Aortic smooth muscle cell (primary cell): ENCODE measurements at places on chromosomes 4 and X. TPM values are rescaled to one million over a fixed set of nuclear protein-coding genes. Genes with fewer than 3 reads are reported as not detected.

CLDN34 gene
- total RNA-seq = not detected in 2 replicates

F8A2 gene
- not detected in 2 replicates for total RNA-seq

SLC6A14 gene
- total RNA-seq = not detected in 2 replicates

P2RY10 gene
- total RNA-seq = not detected in 2 replicates

MAGEA2 gene
- not detected in 2 replicates for total RNA-seq

MAGEB1 gene
- total RNA-seq = not detected in 2 replicates

GPRIN3 gene
- total RNA-seq = 0.19 and 0.53 TPM in 2 replicates

NHSL2 gene
- total RNA-seq = 2.2 and 9.1 TPM in 2 replicates
